ENCODE measurements at places on chromosomes 3 and 15. TPM values are rescaled to one million over a fixed set of nuclear protein-coding genes. Genes with fewer than 3 reads are reported as not detected.

DNA sequence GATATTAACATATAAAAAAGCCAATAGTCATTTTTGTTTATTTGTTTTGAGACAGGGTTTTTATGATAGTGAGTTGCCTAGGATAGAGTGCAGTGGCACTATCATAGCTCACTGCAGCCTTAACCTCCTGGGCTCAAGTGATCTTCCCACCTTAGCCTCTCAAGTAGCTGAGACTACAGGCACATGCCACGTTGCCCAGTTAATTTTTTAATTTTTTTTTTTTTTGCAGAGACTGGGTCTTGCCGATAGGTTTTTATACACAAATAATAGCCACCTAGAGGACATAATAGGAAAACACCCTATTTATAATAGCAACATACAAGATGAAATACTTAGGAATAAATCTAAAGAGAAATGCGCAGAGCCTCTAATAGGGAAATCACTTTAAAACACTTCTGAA is 13.3 kb downstream of the EIF3J start:
- no peak for DNase-seq

- DNase-seq: no peak
These were observed 121.5 kb upstream of the TSC22D2 start for GRCh38 chr3:150286390-150287147.

- no peak for DNase-seq
These were observed 65.2 kb downstream of the NR2F2 start for GRCh38 chr15:96395687-96396086.

DNA sequence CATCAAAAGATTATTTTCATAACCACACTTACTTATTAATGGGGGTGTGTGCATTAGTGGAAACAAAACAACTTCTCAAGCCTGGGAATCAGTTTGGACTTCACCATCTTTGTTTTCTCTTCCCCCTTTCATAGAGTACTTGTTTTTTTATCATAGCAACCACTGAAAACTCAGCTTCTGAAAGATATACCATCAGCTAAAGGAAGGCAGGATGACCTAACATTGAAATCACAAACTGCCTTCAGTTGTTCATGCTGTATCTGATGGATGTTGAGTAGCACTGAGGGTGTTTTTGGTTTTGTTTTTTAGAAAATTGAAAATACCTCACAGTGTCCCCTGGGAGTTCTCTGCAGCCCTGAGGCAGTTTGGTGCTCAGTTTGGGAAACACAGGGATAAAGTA is 46.5 kb downstream of the NEK10 start:
- DNase-seq: no peak

Gene CFAP20DC
- total RNA-seq: 2.0 TPM

Gene GRAMD2A
- 1.2 TPM for total RNA-seq

Gene GP9
- total RNA-seq: not detected

Gene PTX3
- total RNA-seq: 16.7 TPM

Gene MESP2
- total RNA-seq: not detected
